ENCODE measurements at places on chromosomes 7 and 10.

DNA sequence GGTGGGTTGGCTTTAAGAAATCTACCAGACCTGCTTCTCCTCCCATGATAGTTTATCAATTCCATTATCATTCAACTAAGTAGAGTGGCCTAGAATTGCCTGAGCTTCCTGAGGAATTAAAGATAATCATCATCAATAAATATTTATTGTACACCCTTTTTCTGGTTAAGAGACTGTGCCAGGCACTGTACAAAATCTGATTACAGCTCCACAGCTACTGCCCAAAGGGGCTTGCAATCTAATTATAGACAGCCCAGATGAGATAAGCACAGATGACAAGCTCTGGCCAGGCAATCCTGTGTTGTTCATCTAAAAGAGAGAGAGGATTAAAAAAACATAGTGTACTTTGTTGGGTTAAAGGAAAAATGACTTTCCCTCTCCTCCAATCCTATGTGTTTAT, 586.4 kb downstream of the GATA3 start:
- no peak for DNase-seq

DNA sequence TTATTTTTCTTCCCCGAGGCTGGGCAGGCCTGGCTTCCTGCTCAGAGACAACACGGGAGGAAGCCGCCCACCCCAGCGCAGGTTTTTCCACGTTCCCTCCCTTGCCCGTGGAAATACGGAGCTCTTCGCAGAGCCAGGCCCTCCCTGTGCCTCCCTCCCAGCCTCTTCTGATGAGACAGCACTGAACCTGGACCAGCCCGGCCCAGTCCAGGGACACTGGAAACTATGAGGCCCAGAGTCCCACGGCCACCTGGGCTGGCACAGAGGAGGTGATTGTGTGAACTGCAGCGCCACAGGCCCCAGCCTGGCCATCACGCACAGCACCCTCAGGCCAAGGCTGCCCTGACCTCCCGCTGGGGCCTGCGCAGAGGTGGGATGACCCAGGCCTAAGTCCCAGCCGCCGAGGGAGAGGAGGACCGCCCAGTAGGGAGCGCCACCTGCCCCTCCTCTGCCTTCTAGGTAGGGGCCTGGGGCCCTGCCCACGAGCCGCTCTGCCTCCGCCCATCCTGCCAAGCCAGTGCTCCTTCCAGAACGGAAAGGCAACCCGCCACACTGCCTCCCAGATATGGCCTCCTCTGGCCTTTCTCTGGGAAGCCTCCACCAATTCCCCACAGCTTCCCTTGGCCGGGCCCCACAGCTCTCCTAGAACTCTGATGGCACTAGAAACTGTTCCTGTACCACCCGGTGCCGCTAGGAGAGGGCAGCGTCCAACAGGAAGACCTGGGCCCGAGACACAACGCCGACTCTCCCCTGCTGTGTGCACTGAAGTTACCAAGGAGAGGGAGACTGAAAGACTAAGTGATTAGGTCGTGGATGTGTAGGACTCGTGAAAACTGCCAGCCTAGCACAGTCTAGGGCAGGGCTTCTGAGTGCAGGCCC, 57.2 kb downstream of the PROSER2 start:
- DNase-seq, result no peak

- DNase-seq, result no peak
Measured at GRCh38 chr7:151964951-151965350, 8.7 kb downstream of the GALNTL5 start.

DNA sequence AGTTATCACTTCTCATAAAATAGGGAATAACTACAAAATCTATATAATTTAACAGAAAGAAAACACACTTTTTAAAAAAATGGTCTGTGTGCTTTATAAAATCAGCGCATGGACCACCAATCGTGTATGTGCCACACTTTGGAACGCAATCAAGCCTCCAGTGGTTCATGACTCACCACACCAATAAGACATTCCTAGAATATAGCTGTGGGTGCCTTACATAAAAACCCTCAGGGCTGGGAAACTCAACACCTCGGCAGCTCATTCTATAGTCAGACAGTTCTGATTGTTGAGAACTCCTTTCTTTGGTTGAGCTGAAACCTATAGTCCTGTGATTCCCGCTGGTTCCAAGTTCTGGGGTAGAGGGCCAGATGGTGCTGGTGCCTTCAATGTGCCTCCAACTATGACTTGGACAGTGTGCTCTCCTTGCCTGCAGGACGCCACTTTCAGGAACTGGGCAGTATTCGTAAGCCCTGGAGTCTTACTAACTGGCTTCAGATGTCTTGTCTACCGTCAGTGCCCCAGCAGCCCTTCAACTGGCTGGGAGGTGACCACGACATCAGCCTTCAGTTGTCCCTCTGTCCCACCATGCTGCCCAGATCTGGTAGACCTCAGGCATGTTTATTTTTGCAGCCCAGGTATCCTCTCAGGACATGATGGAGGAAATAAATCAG, 135.7 kb upstream of the GDF10 start:
- no peak for DNase-seq

- DNase-seq, result no peak
Measured at GRCh38 chr10:129550076-129550475, 83.0 kb downstream of the MGMT start.

DNA sequence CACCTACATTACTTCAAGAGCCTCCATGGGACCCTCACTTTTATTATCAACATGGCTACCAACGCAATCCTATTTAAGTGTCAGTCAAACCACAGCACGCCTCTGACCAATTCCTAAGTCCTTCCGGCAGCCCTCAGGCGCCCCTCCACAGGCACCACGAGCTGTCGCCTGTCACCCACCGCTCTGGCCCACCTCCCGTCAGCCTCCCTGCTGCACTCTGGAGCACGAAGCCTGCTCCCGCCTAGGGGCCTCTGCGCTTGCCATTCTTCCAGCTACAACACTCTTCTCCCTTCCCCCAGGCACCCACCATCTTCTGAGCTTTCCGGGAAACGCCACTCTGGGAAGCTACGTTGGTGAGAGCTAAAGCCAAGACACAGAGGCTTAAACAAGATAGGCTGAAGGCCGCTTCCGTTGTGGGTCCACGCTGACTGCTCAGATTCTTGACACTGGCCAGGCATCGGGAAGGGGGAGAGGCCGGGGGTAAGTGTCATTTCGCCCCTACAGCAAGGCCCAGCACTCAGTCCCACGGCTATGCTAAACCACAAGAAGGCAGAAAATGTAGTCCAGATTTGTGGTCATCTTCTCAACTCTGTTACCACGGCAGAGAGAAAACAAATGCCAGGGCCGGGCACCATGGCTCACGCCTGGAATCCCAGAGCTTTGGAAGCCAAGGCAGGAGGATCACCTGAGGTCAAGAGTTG, 56.7 kb downstream of the GNA12 start:
- no peak for DNase-seq

GRCh38 chr7:43104874-43105520, 7.5 kb upstream of the HECW1 start:
- DNase-seq, result no peak

- DNase-seq, result no peak
Measured at GRCh38 chr7:137998250-137998649, 3.6 kb downstream of the CREB3L2 start.

DNA sequence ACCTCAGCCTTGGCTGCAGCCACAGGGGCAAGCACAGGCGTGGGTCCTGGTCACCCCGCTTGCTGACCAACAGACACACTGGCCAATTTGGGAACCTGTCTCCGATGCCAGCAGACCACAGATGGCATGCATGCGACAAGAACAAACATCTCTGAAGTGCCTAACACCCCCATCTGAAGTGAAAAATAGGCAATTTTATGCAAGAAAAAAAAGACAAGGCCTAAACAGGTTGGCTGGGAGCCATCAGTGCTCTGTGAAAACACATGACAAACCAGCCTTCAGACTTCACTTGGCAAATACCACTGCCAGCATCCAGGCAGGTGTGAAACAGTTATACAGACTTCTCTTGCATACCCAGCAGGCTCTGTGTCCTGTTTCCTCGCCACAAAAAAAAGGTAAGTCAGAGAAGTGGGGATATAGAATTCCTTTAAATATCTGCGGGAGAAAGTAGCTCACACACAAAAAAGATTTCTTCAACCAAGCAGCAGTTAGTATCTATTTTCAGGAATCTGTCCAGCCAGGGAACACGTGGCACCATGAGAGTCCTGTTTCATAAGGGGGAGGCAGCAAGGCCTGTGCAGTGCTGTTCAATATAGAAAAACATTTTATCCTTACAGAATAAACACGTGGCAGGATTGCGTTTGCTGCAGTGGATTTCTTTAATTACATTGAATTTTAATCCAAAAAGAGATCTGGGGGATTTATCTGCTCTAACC, 293.4 kb upstream of the MKLN1 start:
- DNase-seq, result no peak

GRCh38 chr7:89584896-89585295, 569.4 kb upstream of the STEAP1 start:
- DNase-seq, result no peak

DNA sequence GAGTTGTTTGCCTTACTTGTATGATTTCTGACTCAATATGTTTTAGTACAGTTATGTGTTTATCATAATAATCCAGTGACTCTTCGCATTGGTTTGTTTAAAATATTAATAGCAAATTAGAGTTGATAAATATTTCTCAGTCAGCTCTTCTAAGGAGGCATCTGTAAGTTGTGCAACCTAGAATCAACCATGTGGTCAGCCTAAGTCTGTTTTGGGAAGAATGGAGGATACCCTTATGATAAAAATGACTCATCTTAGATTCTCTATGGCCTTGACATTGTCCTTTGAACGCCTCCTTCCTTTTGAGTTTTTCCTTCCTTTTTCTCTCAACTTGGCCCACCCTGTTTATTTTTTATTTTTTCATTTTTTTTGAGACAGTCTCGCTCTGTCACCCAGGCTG, 18.8 kb downstream of the DNAJC9 start:
- no peak for DNase-seq

DNA sequence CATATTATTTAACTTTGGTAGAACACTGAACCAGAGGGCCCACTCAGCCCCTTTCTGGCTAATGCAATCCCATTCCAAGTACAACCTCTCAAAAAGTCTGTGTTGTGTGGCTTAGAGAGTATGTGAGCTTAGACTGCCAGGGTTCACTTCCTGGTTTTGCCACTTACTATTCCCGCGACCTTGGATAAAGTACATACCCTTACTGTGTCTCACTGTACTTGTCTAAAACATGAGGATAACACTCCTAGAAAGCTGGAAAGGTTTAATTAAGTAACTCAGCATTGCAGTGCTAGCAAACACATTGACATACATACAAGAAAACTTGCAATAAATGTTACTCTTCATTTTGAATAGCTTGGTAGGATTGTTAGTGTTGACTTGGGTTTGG, 215.8 kb downstream of the CHCHD3 start:
- no peak for DNase-seq

DNA sequence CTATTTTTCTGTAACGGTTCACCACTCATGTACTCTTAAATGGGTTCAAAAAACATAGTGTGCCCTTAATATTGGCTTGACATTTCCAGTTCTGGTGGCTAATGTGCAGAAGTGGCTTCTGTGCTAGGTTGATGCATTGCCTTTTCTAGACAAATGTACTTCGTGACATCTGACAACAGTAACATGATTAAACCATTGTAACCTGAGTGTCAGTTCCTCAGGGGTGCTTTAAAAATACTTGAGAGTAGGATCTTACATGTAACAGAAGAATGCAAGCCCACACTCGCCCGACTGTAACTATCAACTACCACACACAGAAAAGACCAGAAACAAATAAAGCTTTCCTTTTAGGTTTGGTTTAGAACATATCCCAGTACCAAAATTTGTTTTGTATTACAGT, 393.4 kb upstream of the NFE2L3 start:
- DNase-seq, result no peak

DNA sequence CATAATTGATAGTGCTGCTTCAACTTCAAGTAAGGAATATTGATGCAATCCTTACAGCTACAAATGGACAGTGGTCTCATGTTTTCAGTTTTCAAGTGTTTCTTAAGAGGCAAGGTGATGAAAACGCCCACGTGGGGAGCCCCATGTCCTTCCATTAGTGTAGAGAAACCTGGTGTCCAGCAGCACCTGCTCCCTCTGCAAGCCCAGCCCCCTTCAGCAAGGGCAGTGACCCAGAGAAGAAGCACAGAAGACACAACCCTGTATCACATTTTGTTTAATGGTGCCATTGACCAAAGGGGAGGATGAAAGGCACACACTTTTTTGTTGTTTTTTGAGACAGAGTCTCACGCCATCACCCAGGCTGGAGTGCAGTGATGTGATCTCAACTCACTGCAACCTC, 143.7 kb downstream of the EGFR start:
- no peak for DNase-seq

- no peak for DNase-seq
Measured at GRCh38 chr7:44348300-44348699, 22.9 kb upstream of the CAMK2B start.

Data from right kidney (tissue), 9 donors.